Amniotic epithelial cell (primary cell): ENCODE measurements at places on chromosomes 2 and 18.

DNA sequence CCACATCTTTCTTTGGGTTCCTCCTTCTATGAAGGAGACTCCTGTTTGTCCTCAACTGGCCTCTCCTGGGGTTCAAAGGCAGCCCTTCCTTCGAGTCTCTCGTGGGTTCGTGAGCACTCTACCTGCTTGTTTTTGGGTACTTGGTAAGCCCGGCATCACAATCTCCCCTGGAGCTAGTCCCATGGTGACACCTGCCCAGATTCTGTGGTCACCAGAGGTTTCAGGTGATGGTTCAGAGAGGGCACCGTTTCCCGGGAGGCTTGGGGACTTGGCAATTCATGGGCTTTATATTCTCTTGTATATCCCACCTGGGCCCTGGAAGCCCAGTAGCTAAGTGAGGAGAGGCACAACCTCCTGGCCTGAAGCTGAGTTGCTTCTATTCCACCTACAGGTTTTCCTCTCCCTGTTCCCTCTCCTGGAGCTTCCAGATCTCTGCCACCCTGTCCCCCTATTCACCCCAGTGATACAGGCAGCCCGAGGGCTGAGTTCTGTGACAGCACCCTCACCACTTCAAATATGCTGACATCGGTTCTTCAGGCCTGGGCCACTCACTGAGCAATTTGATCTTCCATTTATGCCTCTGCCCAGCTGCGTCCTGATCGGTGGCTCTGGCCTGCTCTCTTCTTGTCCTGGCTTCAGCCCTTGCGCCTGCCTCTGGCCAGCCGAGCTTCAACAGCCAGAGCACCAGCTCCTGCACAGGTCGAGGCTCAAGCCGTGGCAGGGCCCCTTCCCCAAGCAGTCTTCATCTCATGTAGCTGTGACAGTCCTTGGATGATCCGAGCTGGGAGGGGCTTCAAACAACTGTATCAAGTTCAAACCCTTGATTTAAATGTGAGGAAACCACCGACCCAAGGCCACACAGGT lies 91.5 kb downstream of the MSH2 start:
- no peak for DNase-seq

- no peak for DNase-seq
Measured at GRCh38 chr2:197089655-197090054, 163.1 kb upstream of the PGAP1 start.

DNA sequence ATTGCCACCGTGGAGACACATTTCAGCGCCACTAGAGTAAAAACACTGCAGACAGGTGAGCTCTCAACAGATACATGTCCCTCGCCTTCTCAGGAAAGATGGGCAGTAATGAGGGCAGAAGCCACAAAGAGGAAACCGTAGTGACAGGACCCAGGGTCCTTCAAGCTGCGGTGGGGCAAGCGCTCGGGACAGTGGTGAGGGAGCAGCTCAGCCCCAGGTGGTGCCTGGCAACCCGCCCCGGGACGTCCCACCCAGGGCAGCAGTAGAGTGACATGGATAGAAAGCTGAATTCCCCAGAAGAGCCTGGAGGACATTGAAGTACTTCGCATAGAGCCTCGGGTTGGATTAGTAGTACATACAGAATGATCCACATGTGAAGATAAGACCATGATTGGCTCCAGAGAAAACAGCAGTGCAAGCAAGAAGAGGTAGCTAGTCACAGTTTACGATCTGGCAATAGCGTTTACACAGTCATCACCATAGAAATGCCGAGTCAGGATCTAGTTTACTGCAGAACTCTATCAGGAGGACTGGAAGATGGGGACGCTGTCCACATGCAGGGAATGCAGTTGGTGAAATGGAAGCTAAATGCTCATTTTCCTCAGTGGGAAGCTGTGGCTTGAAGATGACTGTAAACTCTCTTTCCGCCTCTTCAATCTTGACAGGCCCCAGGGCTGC lies 37.4 kb upstream of the ALPP start:
- DNase-seq = peak; percentile 6

DNA sequence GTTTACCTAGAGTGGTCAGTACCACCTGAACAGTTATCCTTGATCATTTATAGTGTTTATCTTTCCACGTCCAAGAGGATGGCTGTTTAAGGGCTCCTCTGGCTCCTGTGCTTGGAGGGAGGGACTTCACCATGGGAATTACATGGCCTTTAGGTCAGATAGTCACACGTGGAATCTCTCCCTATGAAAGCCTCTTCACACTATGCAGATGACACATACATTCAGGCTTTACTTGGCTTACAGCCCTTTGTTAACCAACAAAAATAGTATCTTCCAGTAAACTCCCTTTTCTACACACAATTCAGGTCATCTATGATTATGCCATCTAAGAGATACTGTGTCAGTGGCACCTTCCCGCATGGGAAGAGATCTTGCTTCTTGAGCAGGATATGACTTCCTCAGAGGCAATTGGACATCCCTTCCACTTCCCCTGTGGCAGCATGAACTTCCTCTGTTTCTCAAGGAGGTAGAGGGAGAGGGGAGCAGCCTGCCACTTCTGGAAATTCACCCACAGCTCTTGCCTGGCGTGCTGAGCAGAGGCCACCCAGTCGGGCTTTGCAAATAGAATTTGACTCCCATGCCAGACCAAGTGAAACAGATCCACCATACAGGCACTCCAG lies 53.5 kb downstream of the COLEC12 start:
- DNase-seq = no peak
